ENCODE measurements at places on chromosomes 1 and 21.

- no peak for DNase-seq
These were observed 65.0 kb downstream of the KCNH1 start for GRCh38 chr1:211068976-211069375.

DNA sequence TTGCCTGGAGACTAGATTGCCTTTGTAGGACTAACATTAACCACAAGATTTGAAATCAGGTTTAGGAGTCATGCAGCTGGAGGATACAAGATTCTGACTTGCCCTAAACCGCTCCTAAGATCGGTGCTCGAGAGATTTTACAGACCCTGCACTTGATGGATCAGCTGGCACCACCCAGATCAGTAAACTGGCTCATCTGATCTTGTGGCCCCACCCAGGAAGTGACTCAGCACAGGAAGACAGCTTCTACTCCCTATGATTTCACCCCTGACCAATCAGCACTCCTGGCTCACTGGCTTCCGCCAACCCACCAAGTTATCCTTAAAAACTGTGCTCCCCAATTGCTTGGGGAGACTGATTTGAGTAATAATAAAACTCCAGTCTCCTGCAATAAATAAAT is 876 bp upstream of the CATSPERE start:
- no peak for DNase-seq

GRCh38 chr1:62467092-62467491 is 30.2 kb downstream of the USP1 start:
- DNase-seq, result no peak

- DNase-seq, result no peak
These were observed 63.4 kb upstream of the NEK2 start for GRCh38 chr1:211738691-211739301.

- no peak for DNase-seq
These were observed 15.0 kb upstream of the FAM131C start for GRCh38 chr1:16088351-16088911.

Data from cerebellar nuclear complex (tissue), 1 donor.